Bronchus fibroblast of lung (primary cell): ENCODE measurements at places on chromosomes 5 and 9. TPM values are rescaled to one million over a fixed set of nuclear protein-coding genes. Genes with fewer than 3 reads are reported as not detected.

Gene TOR4A
- 33.9 and 36.5 TPM in 2 replicates for total RNA-seq

Gene FBP2
- not detected in 2 replicates for total RNA-seq

Gene SOHLH1
- total RNA-seq: not detected in 2 replicates

Gene GADD45G
- total RNA-seq: 0.15 and 0.17 TPM in 2 replicates
